ENCODE measurements at places on chromosomes 12 and 14.

- DNase-seq: no peak
Observed at GRCh38 chr12:39617887-39618286, 1.7 kb downstream of the ABCD2 start.

- DNase-seq: no peak
Observed at GRCh38 chr12:130827432-130827831, 11.6 kb downstream of the STX2 start.

DNA sequence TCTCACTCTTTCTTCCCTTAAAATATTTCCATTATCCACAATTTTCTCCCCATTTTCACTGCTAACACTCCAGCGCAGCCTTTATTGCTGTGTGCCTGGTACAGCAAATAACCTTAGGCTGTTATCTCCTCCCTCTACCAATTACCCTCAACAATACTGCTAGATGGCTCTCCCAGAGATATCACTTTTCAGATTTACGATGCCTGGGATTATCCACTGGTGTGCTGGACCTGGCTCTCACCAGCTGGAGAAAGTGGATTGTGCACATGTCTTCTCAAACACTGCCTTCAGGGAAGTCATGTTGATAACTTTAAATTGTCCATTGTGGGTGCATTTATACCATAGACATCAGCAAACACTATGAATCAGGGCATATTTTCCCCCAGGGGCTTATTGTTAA, 101.9 kb upstream of the ADAMTS20 start:
- DNase-seq: no peak

- DNase-seq: no peak
Observed at GRCh38 chr12:124592050-124592449, 24.6 kb upstream of the NCOR2 start.

Measured in CD4-positive, alpha-beta T cell treated with Interleukin-6 at 100 ng/mL for 8 hours (primary cell).